Ascending aorta (tissue), 2 donors: ENCODE measurements at places on chromosomes 4 and X.
A peak's percentile ranks its signal among the peaks of the same experiment; 100 is the strongest.

DNA sequence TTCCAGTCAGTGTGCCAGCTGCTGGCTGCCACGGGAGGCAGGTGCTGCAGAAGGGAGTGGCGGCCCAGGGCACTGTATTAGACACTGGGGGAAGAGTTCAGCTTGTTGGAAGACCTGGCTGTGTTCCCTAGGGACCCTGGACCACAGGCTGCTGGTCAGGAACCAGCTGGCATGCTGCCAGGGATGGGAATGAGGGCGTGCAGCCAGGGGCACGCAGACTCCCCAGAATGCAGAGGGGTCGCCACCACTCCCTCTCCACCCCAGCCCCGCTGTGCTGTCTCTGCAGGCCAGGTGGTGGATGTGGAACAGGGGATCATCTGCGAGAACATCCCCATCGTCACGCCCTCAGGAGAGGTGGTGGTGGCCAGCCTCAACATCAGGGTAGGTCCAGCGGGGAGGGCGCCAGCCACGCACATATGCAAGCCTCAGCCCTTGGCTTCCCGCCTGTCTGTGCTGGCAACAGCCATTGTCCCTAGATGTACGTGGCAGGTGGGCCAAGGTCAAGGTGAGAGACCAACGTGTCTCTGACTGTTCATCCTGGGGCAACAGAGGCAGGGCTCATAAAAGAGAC is 12.3 kb downstream of the ABCD1 start:
- no peak for DNase-seq

DNA sequence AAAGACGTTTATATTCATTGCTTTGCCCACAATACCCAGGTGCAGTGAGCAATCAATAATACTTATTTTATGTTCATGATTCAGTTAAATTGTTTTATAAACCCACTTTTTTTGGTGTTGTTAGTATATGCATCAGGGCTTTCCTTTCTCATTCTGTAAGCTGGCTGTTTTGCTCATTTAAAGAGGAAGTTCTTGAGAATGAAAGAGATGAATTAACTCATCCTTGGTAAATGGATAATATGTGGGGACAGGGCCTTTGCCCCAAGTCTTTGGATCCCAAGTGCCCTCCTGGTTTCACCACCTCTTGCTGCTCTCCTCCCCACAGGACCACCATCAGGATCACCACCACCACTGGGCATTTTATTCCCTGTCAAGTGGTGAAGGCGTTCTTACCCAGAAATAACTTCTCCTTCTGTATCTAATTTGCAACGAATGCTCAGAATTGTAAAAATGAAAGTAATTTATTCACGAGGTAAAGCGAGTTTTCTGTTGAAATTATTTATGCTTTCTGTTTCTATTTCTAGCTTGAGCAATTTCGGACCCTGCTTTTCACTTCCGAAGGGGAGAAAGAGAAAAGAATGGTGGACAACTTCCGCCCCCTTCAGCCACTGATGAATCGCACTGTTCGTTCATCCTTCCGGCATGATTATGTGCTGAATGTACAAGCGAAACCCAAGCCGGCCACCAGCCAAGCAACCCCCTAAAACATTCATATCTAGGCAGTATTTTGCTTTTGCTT is 8.2 kb upstream of the ZRSR2 start:
- DNase-seq = no peak

GRCh38 chr4:64614276-64614675 is 205.0 kb upstream of the TECRL start:
- DNase-seq = no peak

- DNase-seq = no peak
Observed at GRCh38 chr4:183905593-183906488, 734 bp downstream of the STOX2 start.

GRCh38 chrX:38081909-38082308 is 75.6 kb downstream of the SYTL5 start:
- DNase-seq = no peak

GRCh38 chrX:74293343-74293946 is 10.5 kb upstream of the ZCCHC13 start:
- peak; percentile 84 for DNase-seq

- no peak for DNase-seq
Observed at GRCh38 chr4:54099287-54099747, 646 bp upstream of the GSX2 start.

GRCh38 chrX:154350429-154351182 is 23.8 kb downstream of the FLNA start:
- DNase-seq = no peak

DNA sequence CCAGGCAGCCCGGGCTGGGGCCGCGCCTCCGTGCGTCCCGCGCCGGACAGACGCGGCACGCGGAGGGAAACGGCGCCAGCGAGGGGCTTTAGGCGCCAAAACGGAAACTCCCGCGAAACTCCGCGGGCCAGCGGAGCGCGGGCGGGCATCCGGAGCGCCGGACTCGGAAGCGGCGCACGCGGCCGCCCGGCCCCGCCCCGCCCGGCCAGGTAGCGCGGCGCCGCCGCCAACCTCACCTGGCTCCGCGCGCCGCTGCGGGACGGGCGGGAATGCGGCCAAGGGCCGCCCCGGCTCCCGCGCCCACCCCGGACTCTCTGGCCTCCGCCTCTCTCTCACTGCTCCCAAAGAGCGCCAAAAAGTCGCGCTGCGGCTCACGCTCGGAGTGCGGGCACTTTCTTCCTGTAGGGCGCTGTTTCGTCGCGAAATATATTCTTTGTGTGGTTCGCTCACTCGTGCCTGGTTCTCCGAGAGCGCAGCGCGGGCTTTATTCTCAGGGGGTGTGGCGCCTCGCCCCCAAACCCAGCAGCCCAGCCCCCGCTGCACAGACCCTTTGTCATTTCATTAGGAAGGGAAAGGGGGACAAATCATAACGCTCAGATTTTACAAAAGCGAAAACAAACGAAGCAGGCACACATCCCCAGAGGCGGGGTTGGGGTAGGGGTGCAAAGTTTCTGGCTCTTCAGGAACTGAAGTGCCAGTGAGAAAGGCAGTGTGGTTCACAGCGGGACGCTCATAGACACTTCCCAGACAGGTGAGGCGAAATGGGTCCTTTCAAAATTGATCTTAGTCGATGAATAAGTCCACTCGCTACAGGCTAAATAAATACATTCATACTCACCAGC is 961 bp upstream of the MBNL3 start:
- no peak for DNase-seq

DNA sequence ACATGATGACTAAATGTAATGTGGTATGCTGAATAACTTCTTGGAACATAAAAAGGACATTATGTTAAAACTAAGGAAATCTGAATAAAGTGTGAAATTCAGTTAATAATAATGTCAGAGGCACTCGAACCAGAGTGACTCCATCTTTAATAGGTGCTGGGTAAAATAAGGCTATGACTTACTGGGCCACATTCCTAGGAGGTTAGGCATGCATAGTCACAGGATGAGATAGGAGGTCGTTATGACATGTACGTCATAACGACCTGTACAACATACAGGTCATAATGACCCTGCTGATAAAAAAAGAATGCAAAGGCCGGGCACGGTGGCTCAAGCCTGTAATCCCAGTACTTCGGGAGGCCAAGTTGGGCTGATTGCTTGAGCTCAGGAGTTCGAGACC is 28.9 kb upstream of the OPHN1 start:
- no peak for DNase-seq

- no peak for DNase-seq
Observed at GRCh38 chr4:165715989-165716388, 157.0 kb upstream of the TLL1 start.

DNA sequence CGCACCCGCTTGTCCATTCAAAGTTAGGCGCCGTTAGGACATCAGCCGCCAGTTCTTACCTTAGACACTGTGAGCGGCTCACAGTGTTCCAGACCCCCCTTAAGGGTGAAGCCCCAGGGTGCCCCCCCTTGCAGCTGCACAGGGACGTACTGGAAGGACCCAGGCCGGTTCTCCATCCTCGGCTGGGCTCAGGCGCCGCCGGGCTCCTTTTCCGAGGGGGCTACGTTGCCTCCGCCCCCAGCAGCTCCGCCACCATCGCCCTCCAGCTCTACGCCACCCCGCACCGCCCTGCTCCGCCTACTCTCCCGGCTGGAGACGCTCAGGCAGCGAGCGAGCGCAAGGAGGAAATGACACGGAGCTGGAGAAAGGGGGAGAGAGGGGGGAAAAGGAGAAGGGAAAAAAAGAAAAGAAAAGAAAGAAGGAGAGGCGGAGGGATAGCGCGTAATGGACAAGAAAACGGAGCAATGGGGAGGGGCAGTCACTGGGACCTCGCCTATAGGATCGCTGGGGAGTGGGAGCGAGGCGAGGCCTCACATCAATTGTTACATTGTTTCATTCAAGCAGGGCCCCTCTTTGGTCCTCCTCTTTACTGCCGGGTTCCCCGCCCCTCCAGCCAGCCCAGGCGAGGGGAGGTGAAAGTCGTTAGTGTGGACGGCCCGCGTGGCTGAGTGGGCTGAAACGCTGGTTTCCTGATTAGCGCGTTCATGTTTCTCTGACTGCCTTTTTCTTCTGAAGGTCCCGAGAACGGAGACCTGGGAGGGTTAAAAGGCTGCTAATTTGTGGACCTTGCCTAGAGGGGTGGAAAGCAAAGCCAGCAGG is at the start of gene SHROOM4:
TSS of gene SHROOM4 (minus strand) at position 352 of the 819 bp plus-strand sequence. CDS start at position 176, 176 bp downstream.
- peak; percentile 73 for DNase-seq

GRCh38 chr4:3415471-3416141 is 26.2 kb upstream of the HGFAC start:
- no peak for DNase-seq

- DNase-seq = no peak
Observed at GRCh38 chr4:90357117-90357710, 230.0 kb downstream of the CCSER1 start.

DNA sequence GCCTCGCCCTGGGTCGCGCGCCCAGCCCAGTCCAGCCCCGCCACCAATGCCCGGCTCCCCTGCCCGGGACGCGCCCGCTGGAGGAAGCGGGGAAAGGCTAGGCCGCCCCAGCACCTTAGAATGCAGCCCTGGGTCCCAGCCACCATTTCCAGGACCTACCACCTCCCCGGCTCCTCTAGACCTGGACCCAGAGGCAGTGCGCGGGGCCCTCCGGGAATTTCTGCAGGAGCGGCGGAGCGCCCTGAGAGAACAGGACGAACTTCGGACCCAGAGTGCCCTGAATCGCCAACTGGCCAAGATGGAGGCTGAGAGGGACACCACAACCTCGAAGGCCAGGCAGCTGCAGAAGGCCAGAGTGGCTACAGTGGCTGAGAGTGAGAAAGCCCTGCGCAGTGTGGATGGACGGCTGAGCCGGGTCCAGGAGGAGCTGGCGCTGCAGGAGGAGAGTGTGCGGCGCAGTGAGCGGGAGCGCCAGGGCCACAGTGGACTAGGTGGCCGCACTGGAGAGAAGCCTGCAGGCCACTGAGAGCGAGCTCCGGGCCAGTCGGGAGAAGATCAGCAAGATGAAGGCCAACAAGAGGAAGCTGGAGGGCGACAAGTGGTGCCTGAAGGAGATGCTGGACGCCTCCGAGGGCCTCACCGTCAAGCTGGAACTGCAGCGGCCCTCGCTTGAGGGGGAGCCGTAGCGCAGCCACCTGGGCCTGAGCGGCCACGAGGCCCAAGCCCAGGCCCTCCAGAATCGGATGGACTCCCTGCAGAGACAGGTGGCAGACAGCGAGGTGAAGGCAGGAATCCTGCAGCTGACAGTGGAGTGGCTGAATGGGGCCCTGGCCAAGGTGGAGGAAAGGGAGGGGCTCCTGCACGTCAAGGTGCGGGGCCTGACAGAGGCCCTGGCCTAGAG is 15.5 kb downstream of the SMIM10L2A start:
- DNase-seq = no peak

- DNase-seq = no peak
Observed at GRCh38 chr4:16819652-16820051, 78.8 kb downstream of the LDB2 start.

DNA sequence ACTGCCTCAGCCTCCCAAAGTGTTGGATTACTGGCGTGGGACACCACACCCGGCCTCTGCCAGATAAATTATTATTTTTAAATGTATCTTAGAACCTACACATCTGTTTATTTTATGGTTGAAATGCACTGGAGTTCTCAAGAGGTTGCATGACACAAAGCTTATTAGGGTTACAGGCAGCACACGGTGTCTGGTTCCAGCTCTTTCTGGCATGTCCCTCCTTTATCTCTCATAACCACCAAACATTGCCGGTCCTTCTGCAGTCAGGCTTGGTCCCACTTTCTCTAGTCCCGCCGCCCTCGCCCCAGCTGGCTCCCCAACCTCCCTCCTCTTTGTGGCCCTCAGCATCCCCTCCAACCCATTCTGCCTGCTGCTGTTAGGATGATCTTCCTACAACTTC is 39.7 kb upstream of the SPRY1 start:
- DNase-seq = no peak

GRCh38 chr4:15410750-15411149 is 17.1 kb upstream of the C1QTNF7 start:
- no peak for DNase-seq

DNA sequence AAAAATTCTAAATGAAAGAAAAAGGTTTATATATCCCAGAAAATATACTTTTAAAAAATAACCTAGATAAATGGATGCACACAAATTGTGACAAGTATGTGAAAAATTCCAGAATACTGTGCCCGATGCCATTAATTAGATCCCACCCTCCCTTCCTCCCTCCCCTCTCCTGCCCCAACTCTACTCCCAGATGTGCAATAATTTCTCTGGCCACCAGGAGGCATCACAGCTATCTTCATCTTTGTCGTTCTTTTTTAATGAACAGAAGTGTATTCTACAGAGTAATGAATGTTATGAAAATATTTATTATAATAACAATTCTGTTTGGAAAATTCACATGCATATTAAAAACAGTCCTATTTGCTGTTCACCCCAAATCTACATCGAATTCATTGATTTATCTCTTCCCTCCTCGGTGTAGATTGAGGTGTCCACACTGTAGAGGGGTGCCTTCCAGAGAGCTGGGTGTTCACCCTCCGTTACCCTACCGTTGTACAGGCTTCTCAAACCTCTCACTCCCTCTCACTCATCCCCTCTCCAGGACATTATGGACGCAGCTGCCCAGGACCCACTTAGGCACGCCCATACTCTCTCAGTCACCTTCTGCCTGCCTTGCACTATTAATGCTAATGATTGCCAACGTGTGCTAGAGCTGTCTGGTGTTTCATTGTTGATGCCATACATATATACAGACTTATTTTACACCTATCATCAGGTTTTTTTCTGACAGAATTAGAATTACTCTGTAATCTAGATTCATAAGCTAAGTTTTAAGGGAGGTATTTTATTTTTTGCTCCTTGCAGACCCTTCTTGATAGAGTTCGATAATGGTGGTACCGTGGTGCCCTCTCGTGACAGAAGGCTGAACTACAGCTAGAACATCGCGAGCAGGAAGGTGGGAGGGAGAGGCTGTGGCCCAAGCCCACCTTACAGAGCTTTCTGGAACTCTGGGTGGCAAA is 14.1 kb downstream of the RAB40AL start:
- DNase-seq = no peak

GRCh38 chr4:139685180-139685579 is 19.6 kb downstream of the MGST2 start:
- DNase-seq = no peak

- no peak for DNase-seq
Observed at GRCh38 chrX:138877746-138878145, 166.2 kb upstream of the FGF13 start.

GRCh38 chr4:41134581-41134980 is 79.8 kb downstream of the APBB2 start:
- DNase-seq = no peak
